ENCODE measurements at places on chromosomes 4 and X.

- peak; percentile 97 for DNase-seq
Measured at GRCh38 chr4:14856062-14856933, 146.0 kb upstream of the CPEB2 start.

DNA sequence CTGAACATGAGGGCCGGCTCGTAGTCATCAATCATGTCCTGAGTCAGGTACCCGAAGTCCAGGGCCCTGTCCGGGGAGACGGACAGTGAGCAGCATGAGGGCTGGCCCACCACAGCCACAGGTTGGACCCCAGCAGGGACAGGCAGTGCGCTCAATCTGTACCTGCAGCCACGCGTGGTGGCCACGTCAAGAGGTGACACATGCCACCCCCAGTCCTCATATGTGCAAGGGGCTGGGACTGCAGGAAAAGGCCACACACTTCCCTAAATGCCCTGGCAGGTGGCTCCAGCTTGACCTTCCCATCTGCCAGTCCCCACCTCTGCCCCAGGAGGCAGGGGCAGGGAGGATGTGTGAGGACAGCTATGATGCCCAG lies 73.8 kb upstream of the MXD4 start:
- DNase-seq: no peak

DNA sequence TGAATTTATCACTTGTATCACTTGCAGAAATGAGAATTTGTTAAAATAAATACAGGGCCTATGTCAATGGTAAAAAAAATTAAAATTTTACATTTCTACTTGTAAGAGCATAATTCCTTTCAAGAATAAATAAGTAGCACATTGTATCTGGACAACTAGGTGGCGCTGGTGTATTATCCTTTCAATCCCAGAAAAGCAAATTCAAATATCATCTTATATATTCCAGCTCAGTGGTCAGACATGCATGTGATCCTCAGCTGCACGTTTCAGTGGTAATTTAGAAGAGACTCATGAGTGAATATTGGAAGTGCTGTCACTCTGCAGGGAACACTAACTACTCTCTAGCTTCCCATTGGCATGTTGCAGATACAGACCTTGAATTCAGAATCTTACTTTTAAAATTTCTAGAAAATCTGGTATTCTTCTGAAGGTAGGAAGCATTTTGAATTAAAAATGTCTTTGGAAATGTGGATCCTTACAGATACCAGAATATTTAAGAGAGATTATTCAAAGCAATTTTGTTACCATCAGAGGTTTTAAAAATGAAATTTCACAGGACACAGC lies 1414.7 kb upstream of the TENM3 start:
- peak; percentile 83 for DNase-seq

DNA sequence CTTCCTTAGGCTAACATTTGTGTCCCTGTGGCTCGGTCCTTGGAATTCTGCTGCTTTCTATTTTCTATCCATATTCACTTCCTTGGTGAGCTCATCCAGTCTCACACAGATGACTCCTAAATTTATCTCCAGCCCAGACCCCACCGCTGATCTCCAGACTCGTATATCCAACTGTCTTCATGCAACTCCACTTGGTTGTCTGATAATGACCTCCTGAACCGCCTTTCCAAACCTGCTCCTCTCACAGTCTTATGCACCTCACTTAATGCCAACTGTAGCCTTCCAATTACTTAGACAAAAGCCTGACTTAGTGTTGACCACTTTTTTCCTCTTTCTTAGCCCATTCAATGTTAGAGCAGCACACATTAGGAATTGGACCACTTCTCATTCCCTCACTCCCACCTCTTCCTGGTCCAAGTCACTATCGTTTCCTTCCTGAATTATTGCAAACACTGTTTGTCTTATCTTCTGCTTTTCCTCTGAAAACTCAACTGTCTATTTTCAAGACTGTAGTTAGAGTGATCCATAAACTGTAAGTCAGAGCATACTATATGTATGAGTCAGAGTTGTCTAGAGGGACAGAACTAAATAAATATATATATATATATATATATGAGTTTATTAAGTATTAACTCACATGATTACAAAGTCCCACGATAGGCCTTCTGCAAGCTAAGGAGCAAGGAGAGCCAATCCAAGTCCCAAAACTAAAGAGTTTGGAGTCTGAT lies 292.5 kb downstream of the UNC5C start:
- peak; percentile 32 for DNase-seq

- no peak for DNase-seq
Measured at GRCh38 chr4:88147799-88148217, 10.6 kb downstream of the ABCG2 start.

DNA sequence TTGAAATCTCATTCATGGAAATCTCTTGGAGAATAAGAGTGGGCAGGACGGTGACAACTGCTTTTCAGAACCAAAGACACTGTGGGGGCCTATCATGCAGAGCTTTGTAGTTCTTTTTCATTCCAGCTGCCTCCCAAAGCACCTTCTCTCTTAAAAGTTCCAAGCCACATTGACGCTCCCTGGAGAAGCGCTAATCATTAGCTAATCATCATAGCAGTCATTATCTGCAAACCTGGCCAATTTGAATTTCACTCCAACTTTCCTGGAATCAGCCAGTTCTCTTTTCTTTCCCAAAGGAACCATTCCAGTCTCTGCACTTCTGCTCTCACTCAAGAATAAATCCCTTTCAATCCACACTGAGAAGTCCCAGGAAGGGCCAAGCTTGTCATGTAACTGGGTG lies 1144.1 kb upstream of the IGFBP7 start:
- DNase-seq: no peak

- DNase-seq: peak; percentile 80
Measured at GRCh38 chrX:116272322-116272721, 101.8 kb downstream of the AGTR2 start.

DNA sequence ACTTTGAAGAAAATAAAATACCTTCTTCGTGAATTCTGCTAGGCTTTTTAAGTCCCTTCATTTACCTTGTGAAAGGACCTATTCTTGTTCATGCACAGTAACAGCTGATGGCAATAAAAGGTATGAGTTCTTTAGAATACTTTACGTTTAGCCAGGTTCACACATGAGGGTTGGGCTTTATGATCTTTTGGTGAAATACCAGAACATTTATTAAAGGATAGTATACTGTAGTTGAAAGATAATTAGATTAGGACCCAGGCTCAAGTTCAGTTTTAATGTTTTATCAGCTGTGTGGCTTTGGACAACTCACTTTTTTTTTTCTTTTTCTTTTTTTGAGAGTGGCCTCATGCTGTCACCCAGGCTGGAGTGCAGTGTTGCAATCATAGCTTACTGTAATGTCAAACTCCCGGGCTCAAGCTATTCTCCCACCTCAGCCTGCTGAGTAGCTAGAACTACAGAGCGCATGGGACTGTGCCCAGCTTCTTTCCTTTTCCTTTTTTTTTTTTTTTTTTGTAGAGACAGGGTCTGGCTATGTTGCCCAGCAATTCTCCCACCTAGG lies 28.2 kb upstream of the NEIL3 start:
- DNase-seq: peak; percentile 27

DNA sequence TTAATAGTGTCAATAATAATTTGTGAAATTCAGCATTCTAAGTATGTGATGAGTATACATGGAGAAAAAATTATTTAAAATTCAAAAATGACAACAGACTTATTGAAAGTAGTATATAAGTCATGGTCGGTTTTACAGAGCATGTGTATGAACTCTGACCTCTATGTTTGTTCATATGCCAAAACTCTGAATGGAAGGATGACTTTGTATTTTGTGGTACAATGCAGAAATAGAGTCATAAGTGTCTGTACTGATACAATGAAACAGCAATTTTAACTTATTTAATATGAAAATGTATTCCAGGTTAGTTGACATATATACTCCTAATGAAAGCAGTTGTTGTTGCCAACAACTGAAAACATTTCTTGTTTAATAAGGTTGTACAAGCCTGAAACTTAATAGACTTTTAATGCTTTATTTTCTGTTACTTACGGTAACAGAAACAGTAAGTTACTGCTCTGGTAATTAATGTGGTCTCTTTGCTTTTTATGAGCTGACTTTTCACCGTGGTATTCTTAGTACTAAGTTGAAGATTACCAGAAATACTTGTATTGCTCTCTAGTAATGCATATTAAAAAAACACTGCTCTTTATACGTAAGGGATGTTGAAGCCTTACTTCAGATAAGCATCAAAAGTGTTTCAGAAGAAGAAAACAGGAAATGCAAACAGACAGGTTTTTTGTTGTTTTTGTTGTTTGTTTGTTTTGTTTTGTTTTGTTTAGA lies 1.9 kb downstream of the UBE2K start:
- no peak for DNase-seq

- DNase-seq: no peak
Measured at GRCh38 chr4:10197952-10198351, 81.4 kb upstream of the WDR1 start.

- peak; percentile 19 for DNase-seq
Measured at GRCh38 chr4:40349561-40350198, 14.5 kb downstream of the CHRNA9 start.

DNA sequence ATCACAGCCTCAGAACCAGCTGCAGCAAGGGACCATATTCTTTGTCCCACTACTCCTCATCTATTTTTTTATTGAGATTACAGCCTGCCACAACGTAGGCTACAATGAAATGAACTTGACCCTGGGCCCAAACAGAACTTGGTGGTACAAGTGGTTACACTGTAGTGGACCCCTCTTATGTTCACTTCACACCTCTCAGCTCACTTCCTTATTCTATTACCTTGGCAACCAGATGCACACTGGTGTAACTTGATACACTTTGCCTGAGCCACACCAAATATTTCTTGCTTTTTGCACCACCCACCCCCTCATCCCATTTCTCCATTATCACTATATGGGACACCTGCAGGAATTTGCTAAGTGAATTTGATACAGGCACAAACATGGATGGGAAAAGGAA lies 105.8 kb downstream of the CXCL13 start:
- DNase-seq: no peak

GRCh38 chr4:2366252-2367192 lies 51.9 kb downstream of the ZFYVE28 start:
- DNase-seq: no peak

GRCh38 chr4:95232358-95233156 lies 316.2 kb downstream of the UNC5C start:
- no peak for DNase-seq

DNA sequence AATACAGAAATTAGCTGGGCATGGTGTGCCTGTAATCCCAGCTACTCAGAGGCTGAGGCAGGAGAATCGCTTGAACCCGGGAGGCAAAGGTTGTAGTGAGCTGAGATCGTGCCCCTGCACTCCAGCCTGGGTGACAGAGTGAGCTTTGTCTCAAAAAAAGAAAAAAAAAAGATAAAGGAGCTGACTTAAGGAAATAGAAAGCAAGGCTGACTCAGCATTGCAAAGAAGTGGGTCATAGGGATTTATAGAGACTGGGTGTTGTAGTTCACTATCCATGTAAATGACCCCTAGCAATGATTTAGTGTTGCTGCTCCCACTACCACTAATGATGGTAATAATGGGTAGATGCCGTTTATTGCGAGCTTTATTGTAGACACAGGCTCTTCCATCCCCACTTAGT lies 47.6 kb downstream of the ADD1 start:
- peak; percentile 39 for DNase-seq

- DNase-seq: no peak
Measured at GRCh38 chr4:48504026-48504330, 13.9 kb downstream of the ZAR1 start.

GRCh38 chr4:79673898-79674297 lies 265.9 kb upstream of the GK2 start:
- no peak for DNase-seq

- DNase-seq: no peak
Measured at GRCh38 chr4:23938796-23939195, 48.9 kb upstream of the PPARGC1A start.

GRCh38 chr4:81642543-81642942 lies 170.8 kb upstream of the RASGEF1B start:
- DNase-seq: no peak

DNA sequence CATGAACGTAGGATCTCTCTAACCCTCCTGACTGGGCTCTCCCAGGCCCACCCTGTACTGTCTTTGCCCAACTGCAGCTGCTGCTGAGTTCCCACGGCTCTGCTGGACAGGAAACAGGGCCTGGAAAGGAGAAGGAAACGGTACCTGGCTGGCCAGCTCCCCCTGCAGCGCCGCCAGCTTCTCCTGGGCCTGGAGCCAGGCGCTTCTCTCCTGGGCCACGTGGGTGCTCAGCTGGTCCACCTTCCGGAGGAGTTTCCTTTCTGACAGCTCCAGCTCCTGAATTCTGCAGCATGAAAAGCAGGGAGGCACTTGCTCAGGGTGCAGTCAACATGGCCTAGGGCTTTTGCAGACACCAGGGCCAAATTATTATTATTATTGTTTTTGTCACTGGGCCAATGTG lies 6.5 kb downstream of the C4orf50 start:
- DNase-seq: no peak

All from fibroblast of skin of scalp (primary cell).